ENCODE measurements at places on chromosomes 6 and 20.

GRCh38 chr20:32195581-32195980, 12.0 kb downstream of the PLAGL2 start:
- no peak for DNase-seq

DNA sequence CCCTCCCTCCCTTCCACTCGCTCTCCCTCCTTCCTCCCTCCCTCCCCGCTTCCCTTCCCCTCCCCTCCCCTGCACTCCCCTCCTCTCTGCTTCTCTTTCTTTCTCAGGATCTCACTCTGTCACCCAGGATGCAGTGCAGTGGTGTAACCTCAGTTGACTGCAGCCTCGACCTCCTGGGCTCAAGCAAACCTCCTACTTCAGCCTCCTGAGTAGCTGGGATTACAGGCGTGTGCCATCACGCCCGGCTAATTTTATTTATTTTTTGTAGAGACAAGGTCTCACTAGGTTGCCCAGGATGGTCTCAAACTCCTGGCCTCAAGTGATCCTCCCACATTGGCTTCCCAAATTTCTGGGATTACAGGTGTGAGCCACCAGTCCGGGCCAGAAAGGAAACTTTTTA, 23.6 kb upstream of the SERPINB1 start:
- DNase-seq, result no peak

DNA sequence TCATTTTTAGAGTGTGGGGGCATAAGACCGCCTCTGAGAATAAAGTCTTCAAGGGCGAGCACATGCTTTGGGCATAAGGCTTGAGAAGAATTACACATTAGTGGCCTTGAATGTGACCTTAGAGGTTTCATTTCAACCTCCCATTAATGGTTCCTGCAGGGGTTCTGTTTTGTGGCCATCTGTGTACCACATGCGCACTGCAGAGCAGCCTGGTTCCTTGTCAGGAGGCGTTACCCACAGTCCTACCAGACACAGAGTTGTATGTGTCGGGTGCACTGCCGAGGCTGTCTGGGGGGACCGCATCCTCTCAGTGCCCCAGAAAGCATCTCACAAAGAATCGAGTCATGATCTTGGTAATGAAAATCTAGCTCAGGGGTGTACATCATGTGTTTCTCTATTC, 115.7 kb downstream of the B3GAT2 start:
- DNase-seq, result no peak

GRCh38 chr20:38766071-38766470, 17.8 kb downstream of the ACTR5 start:
- DNase-seq, result no peak

DNA sequence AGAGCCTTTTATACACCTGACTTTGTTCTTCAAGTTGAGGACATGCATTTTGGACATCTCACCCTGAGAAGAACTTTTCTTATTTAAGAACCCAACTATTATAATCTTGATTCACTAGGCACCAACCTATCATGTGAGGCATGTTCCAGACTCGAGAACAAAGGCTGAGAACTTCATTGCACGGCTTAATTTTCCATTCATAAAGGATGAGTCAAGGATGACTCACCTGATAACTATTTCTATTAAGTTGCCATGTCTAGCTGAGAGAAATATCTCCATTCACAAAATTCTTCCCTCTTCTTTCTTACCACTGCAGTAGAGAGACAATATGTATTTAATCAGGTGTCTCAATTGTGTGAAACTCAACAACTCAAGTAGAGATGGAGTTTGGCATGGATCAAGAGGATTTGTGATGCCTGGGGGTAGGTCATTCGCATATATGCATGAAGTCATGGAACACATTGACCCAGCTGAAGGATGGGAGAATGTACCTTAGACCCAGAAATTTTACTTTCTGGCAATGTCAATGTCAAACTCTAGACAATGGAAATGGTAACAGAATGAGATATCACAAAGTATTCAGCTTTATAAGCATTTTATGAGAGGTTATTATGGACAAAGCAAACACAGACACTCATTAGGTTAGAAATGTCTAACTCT, 208.7 kb upstream of the PRND start:
- peak; percentile 79 for DNase-seq

DNA sequence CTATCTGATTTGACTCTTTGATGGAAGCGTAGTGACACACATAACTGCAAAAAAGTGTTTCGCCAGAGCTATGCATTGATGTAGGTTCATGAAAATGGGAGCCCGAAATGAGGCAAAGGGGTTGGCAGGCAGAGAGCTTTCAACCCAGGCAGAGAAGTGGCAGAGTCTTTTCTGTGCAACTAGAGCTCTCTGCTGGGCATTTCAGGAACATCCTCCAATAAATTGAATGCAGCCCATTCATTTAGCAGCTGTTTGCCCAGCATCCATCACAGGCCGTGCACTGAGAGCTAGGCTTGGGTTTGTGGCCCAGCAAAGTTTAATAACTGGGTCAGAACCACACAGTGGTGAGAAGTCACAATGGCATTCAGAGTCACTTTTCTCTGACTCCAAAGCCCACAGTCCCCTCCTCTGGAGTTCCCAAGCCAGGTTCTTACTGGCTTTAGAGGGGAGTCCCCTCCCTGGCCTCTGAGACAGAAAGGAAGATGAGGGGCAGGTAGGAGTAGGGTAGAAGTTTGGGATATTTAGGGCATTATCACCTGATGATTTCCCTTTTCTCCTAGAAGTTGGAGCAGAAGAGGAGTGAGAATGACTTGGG, 31.8 kb upstream of the ELMO2 start:
- DNase-seq, result peak; percentile 73

DNA sequence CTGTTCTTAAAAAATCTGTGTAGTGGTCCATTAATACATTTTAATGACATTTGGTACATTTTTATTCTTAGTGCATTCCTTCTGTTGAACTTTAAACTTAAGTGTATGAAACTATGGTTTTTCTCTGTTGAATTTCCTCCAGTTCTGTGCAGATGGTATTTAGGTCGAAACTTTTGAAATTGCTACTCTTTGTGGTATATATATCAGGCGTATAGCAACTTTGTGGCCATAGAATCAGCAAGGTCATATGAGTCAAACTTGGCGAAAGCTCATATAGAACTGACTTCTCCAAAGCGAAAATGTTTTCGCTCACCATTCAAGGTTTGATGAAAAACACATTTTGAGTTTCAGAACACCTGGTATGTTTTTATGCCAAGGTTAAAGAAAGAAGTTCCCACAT, 93.7 kb downstream of the MAP3K4 start:
- DNase-seq, result no peak

- DNase-seq, result no peak
These were observed 64.4 kb downstream of the SMPDL3A start for GRCh38 chr6:122853259-122853995.

DNA sequence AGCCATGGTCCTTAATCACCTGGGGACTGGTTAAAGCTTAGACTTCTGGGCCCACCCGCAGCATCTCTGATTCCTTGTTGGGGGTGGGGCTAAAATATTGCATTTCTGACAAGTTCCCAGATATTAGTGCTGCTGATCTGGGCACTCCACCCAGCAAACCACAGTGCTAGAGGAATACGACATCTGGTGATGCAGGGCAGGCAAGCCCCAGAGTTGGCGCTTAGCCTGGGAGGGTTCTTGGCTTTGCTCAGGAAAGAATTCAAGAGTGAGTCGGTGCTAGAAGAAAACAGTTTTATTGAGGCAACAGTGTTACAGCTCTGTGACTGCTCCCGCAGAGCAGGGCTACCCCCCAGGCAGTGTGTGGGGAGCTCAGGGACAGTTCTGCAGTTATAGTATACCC, 210.7 kb downstream of the TFAP2C start:
- DNase-seq, result no peak

GRCh38 chr6:41691426-41692079, 43.9 kb downstream of the TFEB start:
- DNase-seq, result no peak

GRCh38 chr20:17505636-17506517, 25.3 kb downstream of the BFSP1 start:
- DNase-seq, result peak; percentile 54

GRCh38 chr6:141484711-141485110, 648.0 kb upstream of the GJE1 start:
- no peak for DNase-seq

DNA sequence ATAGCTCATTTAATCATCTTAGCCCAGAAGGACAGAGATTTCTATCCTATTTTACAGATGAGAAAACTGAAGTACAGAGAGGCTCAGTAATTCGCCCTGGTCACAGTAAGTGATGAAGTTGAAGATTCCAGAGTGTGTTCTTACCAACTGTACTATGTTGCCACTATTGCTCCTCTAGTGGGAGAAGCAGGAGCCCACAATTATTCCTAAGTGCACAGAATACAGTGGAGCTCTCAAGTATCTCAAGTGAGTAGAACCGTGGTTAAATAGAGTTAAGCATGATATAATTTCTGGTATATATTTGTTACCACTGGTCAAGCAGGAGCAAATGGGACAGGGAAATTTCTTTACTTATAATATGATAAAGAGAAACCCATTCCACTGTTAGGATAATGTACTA, 22.1 kb downstream of the REPS1 start:
- DNase-seq, result no peak

DNA sequence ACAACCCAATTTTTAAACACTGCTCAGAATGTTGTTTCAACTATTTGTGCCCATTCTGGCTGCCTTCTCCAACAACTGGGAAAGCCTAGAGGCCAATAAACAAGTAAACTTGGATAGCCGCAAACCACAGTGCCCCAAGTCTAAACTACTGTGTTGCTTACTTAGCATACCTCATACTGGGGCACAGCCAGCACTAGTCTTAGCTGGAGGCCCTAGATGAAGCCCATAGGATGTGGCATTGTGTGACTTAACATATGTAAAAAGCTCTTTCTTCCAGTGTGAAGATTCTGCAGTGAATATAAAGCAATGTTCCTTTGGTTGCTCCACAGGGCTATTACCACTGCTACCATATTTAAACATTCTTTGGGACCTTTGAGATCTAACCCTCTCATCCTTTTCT, 564.3 kb upstream of the NRSN1 start:
- DNase-seq, result no peak

GRCh38 chr6:22062807-22063408, 233.9 kb downstream of the PRL start:
- DNase-seq, result no peak

- DNase-seq, result no peak
These were observed 40.3 kb downstream of the ATP9A start for GRCh38 chr20:51727872-51728271.

- no peak for DNase-seq
These were observed 161.8 kb downstream of the LRFN2 start for GRCh38 chr6:40425192-40425919.

DNA sequence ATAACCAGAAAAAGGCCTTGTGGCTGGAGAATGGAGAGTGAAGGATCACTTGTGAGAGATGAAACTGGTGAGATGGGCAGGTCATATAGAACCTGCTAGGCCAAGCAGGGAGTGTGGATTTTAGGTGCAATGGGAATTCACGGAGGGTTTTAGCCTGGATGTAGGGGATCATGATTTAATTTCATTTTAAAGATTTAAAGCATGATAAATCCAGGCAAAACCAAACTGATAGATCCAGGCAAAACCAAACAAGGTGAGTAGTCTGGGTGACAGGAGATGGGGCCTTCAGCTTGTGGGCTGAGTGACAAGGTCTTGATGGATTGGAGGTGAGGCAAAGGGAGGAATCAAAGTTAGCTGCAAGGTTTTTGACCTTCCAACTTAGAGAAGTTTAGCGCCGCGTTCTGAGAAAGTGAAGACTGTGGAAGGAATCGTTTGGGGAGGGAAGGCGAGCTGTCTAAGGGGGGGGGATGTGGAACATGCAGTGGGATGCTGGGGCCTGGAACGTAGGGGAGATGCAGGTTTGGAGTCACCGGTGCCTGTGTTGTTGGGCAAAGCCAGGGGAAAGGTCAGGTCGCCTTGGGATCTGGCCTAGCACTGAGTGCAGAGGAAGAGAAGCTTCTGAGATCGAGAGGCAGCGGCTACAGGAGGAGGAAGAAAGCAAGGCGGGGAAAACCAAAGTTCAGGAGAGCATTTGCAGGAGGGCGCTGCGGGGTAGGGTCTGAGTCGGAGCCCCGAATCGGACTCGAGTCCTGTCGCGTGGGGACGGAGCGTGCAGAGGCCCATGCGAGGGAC, 1.3 kb upstream of the PLCG1 start:
- DNase-seq, result no peak

GRCh38 chr6:78611102-78611620, 256.2 kb upstream of the IRAK1BP1 start:
- no peak for DNase-seq

GRCh38 chr20:51043811-51044210, 20.9 kb upstream of the KCNG1 start:
- no peak for DNase-seq

- no peak for DNase-seq
These were observed 112.8 kb downstream of the ZMYND8 start for GRCh38 chr20:47243532-47244305.

- DNase-seq, result no peak
These were observed 14.3 kb downstream of the ACSS1 start for GRCh38 chr20:25043499-25044260.

- DNase-seq, result peak; percentile 88
These were observed 230.1 kb upstream of the MOCS1 start for GRCh38 chr6:40164345-40164755.

- no peak for DNase-seq
These were observed 12.1 kb downstream of the CLDN20 start for GRCh38 chr6:155275808-155276480.

GRCh38 chr6:28353981-28354676, 4.4 kb downstream of the ZKSCAN3 start:
- DNase-seq, result peak; percentile 53

- DNase-seq, result no peak
These were observed 194.8 kb downstream of the SLC24A3 start for GRCh38 chr20:19407196-19407595.

DNA sequence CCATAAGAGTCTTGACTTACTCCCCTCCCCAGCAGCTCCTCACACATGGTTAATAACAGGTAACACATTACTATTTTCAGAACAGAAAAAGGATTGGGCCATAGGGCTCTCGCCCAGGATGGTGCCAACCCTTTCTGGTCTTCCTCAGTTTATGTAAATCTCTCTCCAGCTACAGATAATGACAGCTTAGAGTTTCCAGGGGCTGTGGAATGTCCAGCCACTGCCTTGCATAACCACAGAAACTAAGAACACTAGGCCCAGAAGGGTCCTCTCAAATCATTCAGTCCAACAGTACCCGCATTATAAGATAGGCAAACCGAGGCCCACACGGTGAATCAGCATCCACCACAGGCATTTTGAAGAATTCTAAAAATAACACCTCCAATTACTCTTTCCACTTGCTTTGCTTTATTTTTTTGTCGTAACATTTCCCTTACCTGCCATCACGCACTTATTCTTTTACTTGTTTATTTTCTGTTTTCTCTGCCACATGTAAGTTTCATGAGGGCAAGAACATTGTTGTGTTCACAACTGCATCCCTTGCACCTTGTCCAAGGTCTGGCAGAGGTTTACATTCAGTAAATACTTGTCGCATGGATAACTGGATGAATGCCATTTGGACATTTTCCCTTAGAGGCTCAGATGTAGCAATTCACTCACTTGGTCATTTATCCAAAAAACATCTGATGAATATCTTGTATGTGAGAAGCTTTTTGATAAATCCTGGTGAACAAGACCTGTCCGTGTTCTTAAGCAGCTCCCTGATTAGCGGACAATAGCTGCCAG, 6.4 kb upstream of the SDC4 start:
- no peak for DNase-seq
